ENCODE measurements at places on chromosomes 12 and 14. TPM values are rescaled to one million over a fixed set of nuclear protein-coding genes. Genes with fewer than 3 reads are reported as not detected.

PCNX4 gene
- total RNA-seq: 20.8 TPM

RTL1 gene
- not detected for total RNA-seq

DNA sequence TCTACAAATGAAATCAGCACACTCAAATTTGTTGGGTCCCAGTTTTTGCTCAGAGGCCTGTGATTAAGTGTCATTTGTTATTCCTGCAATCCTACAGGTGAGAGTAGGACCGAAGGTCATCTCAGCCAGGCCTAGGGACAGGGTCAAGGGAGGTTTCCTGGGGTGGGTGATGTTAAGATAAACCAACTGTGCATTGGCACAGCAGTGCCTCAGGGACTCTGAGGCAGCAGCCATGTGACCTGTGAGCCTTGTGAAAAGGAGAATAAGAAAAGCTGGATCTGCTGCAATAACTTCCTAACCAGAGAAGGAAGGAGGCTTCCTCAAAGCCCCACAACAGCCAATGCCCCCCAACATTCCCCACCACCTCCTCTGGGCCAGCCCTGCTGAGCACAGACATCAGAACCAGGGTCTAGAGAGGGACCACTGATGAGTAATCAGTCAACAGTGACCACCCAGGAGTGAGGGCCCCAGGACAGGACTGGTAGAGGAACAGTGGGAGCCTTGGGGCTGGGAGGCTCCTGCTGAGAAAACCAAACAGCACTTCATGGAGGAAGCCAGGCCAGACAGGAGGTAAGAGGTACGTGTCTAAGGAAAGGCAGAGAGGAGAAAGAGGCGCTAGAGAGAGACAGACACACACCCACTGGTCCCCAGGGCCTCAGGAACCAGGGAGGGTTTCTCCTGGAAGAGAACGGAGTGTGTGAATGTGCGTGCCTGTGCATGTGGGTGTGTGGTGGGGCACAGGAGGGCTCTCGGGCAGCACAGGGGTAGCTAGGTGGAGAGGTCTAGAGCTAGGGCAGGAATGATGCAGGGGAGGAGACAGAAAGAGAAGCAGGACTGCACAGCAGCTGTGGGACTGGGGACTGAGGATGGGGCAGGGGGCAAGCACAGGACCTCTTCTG, 82.4 kb downstream of the ITPK1 start:
- no peak overlapping the region for H3K27ac ChIP-seq

DNA sequence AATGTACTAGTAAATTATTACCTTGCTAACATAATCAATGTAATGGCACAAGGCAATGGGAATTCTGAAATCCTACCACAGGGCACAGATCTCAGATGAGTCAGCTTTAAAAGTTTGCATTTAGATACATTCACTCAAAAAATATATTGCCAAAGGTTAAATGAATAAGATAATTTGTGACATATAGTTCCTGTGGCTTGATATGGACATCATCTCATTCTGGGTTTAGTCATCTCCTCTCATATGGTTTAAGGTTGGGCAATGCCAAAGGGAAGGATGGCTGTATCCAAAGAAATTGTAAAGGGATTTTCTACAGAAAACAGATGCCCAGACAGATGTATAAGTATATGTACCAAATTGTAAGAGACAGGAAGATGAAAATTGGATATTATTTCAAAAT, 1065.0 kb downstream of the LRFN5 start:
- H3K27ac ChIP-seq: no peak overlapping the region
- no peaks in the 10 kb centered on the region for H3K36me3 ChIP-seq
- no peak for DNase-seq

GRCh38 chr12:26334621-26335124, 139.3 kb downstream of the SSPN start:
- no peaks in the 10 kb centered on the region for H3K27me3 ChIP-seq
- no peak overlapping the region for H3K4me3 ChIP-seq
- DNase-seq: no peak
- H3K4me1 ChIP-seq: no peaks in the 10 kb centered on the region
- H3K36me3 ChIP-seq: peaks cover 17% of the 10 kb centered on the region

GRCh38 chr14:71754422-71755095, 177.7 kb upstream of the RGS6 start:
- H3K36me3 ChIP-seq: no peaks in the 10 kb centered on the region
- no peak for DNase-seq
- H3K4me3 ChIP-seq: no peak overlapping the region
- no peaks in the 10 kb centered on the region for H3K27me3 ChIP-seq

DNA sequence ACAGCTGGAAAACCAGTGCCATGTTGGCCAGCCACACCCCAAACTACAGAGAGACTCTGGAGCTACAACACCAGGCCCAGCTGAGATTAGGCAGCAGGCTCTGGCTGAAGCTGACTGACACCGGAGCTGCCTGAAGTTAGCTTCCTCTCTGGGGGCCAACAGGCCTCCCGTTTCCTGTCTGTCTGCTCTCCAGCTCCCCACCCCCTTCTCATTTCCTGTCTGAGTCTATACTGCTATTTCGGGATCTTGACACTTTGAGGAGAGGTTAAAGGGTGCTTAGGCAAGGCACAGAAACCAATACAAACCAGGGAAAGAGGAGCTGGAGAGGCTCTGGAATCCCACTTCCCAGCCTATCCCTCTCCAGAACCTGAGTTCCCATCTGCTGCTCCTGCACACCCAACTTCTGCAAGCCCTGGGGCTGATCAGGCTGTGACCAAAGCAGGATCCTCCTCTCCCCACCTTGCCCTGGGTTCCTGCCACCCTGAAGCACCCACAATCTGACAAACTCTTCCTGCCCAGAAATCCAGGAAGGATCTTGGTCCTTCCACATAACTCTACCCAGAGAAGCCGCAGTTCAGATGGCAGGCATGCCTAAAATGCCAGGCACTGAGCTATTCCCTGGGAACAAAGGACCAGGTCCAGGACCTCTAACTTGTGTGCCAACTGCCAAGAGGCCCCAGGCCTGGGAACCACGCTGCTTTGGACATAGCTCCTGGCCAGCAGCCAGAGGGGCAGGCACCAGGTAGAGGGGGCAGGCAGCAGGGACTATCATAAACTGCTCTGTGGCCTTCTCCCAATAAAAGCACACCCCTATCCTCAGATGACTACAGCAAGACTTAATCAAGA, 39.9 kb downstream of the PRPF40B start:
- no peak for DNase-seq
- peak overlapping the region; percentile 69 for H3K27ac ChIP-seq
- H3K36me3 ChIP-seq: no peaks in the 10 kb centered on the region
- peaks cover 3% of the 10 kb centered on the region for H3K4me1 ChIP-seq
- H3K27me3 ChIP-seq: no peaks in the 10 kb centered on the region

GRCh38 chr12:6563448-6564050, 4.5 kb downstream of the NOP2 start:
- DNase-seq: peak; percentile 75
- no peak overlapping the region for H3K4me3 ChIP-seq
- H3K27ac ChIP-seq: no peak overlapping the region
- H3K36me3 ChIP-seq: peaks cover 44% of the 10 kb centered on the region
- H3K4me1 ChIP-seq: peaks cover 4% of the 10 kb centered on the region

DNA sequence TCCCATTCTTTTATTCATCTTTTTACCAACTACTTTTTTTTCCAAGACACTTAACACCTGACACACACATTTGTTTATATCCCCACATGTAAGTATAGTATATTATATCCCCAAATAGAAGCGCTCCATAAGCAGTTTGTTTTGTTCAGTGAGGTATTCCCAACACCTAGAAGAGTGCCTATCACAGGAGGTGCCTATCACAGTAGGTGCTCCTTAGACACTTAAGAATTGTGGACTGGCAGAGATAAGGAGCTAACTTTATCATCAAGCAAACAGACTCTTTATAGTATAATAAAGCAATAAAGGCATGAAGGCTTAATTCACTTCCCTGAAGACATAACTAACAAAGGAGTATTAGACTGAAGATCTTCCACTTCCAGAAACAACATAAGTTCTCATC, 29.1 kb downstream of the OSBPL8 start:
- H3K4me3 ChIP-seq: no peak overlapping the region
- H3K27me3 ChIP-seq: no peaks in the 10 kb centered on the region
- H3K27ac ChIP-seq: no peak overlapping the region
- no peaks in the 10 kb centered on the region for H3K36me3 ChIP-seq
- H3K4me1 ChIP-seq: peaks cover 3% of the 10 kb centered on the region

Data from liver (tissue), 10 donors.